ENCODE measurements at places on chromosomes 5 and 9.

DNA sequence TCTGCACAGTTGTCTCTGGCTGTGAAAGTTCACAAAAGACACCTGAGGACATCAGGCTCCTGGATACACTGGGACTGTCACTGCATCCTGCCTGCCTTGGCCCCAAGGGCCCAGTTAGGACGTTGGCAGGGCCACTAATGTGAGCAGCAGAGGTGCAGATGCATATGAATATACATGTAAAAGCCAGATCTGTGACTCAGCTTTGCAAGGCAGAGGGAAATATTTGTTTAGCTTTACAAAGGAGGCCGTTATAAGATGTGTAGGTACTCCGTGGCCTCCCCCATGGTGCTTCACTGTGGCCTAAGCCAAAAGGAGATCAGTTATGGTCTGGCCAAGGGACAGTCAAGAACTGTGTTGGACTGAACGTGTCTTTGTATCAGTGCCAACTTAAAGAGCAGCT, 4.1 kb upstream of the C1QTNF3 start:
- no peak for DNase-seq

DNA sequence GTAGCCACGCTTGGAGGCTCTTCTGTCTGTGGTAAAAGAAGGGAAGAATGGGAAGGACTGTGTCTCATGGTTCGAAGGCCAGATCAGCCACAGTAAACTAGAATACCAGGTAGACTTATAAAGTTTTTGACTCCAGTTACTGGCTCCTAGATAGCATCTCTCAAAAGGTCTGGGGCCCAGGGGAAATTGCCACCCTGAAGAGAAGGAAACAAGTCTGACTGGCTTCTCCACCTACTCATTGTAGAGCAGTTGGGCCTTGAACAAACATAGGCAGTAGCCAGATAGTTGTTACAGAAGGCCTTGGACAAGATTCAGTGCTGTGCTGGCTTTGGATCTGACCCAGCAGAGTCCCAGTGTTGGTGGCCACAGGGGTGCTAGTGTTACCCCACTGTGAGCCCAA, 890.4 kb downstream of the EFNA5 start:
- no peak for DNase-seq

DNA sequence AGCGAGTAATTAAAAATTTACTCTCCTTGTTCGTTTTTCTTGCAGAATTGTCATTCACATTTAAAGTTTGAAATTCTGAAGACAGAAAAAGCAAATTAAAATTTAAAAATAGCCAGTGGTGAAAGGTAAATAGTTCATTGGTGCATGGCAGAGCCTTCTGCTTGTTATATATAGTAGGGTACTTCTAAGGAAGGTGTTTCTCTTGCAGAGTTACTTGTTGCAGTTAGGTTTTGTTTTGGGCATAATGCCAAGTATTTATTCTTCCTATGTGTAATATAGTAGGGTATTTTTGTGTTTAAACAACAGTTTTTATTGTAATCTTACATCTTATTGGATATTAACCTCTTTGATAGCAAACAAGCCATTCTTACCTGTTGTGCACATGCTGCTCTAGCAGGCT, 179.4 kb downstream of the KDM4C start:
- no peak for DNase-seq

DNA sequence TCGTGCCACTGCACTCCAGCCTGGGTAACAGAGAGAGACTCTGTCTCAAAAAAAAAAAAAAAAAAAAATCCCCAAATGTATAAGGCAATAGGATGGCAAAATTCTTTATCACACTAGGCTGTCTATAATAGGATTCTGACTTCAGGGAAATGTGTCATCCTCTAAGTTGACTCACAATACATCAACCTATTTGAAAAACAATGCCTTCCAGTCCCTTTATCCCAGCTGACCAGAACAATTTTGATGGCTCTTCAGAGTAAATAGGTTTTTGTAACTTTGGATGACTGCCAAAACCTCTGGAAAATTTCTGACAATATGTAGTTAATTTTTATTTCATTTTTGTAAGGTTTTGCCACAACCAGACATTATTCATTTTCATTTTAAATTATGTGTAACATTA, 184.1 kb downstream of the CCDC192 start:
- no peak for DNase-seq

DNA sequence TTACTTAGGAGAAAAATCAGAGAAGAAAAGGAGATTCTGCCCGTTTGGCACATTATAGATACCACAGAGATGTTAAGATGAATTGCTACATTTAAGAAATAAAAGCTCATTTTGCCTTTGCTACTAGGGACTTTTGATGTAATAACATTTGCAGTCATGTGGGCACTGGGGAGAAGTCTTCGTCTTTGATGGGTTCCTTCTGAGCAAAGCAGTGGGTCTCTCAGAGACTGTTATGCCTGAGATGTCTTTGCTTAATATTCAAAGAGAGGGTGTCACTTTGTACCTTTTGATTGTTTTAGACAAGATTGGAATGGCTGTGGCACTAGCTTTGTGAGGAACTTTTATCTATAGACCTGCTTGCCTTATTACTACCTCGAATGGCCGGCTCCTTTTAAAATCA, 25.0 kb downstream of the SLC25A25 start:
- DNase-seq, result no peak

DNA sequence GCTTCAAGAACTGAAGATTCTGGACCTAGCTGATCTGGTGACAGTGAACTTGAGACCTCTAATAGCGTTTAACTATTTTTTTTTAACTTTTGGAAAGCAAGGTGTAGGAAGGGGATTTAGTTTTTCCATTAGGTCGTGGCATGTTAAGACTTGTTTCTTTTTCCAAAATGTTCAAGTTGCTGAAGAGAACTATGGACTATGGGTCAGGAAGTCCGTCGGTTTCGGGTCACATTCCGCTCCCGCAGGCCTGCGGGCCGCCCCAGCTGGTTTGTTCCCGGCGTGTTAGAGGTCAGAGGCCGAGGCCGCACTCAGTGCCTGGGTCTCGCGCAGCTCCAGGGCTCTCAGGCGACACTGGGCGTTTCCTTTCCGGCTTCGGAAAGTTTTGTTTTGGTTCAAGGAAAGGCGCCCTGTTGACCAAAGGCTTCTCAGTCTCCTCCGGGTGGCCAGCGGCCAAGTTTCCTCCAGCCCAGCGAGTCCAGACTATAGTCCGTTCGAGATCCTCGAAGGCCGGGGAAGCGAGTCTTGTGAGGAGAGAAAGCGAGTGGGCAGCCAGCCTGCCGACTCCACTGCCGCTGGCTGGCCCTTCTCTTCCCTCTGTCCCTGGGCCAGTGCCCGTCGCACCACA, 586 bp upstream of the FCHO2 start:
- peak; percentile 68 for DNase-seq

- DNase-seq, result peak; percentile 42
Observed at GRCh38 chr9:2158111-2158610, 143.0 kb downstream of the SMARCA2 start.

DNA sequence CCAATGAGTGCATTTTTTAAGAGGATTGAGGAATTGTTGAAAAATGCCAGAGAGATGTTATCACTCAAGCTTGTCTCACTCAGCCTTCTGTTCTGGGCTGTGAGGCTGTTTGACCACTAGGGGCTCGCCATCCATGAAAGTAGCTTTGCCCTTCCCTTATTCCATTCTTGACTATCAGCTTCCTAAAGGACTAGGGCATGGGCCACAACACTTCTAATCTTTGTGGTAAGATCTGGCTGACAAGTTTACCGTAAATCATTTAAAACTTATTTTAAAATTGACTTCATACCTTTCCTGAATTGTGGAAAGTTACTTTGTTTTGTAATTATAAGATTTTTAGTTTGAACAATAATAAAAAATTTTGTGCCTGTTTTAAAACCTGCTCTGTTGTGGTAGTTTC, 49.5 kb downstream of the TJP2 start:
- peak; percentile 13 for DNase-seq

DNA sequence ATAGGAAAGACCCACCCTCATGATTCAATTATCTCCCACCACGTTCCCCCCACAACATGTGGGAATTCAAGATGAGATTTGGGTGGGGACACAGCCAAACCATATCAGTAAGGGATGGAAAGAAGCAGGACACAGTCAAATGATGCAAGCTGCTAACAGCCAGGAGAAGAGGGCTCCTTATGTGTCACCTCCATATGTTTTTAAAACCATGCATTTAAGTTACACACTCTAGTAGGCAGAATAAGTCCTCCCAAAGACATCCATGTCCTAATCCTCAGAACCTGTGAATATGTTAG, 4.2 kb upstream of the TTC23L start:
- no peak for DNase-seq

DNA sequence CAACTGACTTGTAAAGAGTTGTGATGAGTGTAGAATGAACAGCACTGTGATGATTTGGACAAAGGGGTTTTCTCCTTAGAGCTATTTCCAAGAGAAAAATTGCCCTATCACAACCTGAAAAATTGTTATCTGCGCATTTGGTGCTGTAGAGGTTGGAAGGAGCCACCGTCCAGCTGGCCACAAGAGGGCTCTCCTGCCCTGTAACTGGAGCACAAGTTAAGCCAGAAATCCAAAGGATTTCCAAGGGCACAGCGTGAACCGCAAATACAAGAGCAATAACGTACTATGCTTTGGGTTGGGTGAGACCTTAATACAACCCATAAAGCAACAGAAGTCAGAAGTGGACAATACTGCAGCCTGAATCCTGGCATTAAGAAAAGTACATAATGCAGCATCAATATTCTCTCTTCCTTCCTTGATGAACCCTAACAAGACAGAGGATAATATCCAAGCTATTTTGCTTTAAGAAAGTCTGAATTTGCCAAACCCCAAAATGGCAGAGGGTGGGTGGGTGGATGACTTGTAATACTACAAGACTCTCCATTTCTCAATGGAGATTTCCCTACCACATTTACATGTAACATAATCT, 56.8 kb upstream of the SMIM32 start:
- peak; percentile 28 for DNase-seq

DNA sequence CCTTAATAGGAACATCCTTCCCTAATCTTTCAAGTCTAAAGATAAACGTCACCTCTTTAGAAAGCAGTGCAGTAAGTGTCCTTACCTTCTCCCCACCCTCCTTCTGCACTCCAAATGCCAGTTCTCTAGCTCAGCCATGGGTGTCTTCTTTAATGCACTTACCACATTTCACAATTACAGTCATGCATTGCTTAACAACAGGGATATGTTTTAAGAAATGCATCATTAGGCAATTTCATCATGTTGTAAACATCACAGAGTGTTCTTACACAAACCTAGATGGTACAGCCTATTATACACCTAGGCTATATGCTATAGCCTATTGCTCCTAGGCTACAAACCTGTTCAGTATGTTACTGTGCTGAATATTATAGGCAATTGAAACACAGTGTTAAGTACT, 91.2 kb downstream of the RFX3 start:
- peak; percentile 88 for DNase-seq

DNA sequence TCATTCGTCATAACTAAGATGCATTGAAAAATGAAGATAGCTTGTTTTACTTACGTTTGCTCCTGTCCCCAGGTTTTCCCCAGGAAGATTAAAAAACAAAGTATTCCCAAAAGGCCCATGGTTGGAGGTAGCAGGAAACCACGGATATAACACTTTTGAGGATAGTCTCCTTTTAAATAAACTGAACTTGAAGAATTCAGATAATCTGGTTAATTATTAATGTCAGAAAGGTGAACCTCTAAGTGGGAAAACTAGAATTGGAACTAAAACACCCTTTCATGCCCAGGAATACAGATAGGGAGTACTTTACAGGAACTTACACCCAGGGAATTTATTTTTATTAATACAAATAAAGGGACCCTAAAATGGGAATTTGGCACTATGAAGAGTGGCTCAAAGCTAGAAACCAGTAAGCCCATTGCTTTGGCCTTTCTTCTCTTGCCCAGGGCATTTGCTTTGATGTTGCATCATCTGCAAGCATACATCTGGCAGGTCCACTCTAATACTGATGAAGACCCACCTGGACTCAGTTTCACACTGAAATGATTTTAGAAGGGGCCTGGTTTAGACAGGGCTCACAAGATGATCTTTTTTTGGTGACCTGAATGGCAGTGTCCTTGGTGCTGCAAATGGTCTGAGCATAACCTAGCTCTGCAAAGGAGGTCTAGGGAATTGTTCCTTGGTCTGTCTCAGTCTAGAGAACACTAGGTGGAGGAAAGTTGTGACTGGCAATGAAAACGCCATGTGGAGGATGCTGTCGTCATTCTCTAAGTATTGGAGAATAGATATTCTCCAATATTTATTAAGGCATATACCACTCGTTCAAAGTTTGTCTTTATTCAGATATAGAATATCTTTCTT, at the start of gene C5:
Gene C5, minus strand, starts transcription at position 148 of the 861 bp plus-strand sequence. Its CDS starts 29 bp downstream, at position 119.
- no peak for DNase-seq

GRCh38 chr9:136566901-136567300, 21.1 kb upstream of the NOTCH1 start:
- DNase-seq, result no peak

- no peak for DNase-seq
Observed at GRCh38 chr5:79086116-79086515, 16.5 kb downstream of the BHMT2 start.

GRCh38 chr5:34914671-34915138, 599 bp downstream of the RAD1 start:
- no peak for DNase-seq

DNA sequence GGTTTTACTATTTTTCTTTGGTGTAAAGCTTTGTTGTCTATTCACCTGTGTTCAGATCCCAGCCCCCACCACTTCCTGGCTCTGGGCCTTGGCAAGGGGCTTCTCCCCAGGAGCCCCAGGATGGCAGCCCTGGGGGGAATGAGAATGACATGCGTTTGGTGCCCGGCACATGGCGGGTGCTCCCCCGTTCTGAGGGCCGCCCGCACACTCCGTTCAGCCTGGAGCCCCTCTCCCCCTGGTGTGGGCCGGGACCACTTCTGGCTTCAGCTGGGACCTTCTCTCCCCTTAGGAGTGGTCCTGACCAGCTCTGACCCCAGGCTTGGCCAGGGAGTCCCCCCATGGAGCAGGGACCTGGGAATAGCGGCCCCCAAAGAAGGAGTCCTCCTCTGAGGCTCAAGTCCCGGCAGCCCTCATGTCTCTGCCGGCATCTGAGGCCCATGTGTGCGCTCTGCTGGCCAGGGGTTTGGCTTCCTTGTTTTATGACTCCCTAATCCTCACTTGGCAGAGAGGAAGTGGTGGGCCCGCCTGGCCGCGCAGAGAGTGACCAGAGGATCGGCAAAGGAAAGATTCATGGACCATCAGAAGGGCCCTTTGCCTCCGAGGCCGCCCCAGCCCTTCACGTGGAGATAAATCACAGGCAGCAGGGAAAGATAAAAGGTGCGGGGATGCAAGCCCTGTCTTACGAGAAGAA, 57.0 kb upstream of the LMX1B start:
- no peak for DNase-seq

DNA sequence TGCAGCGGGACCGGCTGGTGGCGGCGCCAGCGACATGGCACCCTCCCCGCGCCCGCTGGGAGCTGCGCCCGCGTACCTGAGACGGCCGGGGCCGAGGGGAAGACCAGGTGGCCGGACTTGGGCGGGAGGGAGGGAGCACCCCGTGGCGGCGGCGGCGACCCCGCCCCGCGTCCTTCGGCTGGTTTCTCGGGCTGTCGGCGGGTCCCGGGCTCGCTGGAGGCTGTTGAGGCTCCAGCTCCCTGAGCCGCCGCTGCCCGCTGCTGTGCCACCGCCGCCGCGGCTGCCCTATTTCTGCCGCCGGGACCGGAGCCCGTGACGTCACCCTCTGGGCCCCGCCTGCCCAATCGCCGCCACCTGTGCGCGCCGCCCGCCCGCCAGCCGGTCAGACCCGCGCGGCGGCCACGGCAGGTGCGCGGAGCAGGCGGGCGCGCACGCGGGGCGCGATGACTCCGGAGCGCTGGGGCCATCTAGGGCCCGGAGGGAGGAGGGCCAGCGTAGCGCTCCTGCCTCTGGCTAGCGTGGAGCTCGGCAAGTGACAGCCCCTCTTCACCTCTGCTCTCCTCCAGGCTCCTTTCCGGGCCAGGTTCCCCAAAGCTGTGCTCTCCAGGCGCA, at the start of gene FSTL4:
Gene FSTL4, minus strand, starts transcription at position 293 of the 612 bp plus-strand sequence.
- no peak for DNase-seq

Measured in inflammatory macrophage treated with lipopolysaccharide for 1 hour (primary cell).